A549 treated with RU486 at 1 μM for 4 hours (cell line): ENCODE measurements at places on chromosomes 7 and 10. TPM values are rescaled to one million over a fixed set of nuclear protein-coding genes. Genes with fewer than 3 reads are reported as not detected.

The TRIL gene
- not detected in 5 replicates for total RNA-seq

The LRRD1 gene
- not detected in 5 replicates for total RNA-seq

The SNCG gene
- 9.3 to 15.3 TPM (median 13.4 TPM) in 5 replicates for total RNA-seq

The CADPS2 gene
- total RNA-seq, result 0.05 to 0.08 TPM in 2 of 5 replicates, not detected in the others

The GPNMB gene
- total RNA-seq, result 1.7 to 3.3 TPM (median 2.6 TPM) in 5 replicates

The GDF2 gene
- not detected in 5 replicates for total RNA-seq

The LIPF gene
- not detected in 5 replicates for total RNA-seq

The GARIN1A gene
- 0.42 to 1.4 TPM (median 0.71 TPM) in 5 replicates for total RNA-seq

The EBLN1 gene
- total RNA-seq, result 0.10 to 0.13 TPM in 2 of 5 replicates, not detected in the others

The VIPR2 gene
- not detected in 5 replicates for total RNA-seq

The ICA1 gene
- total RNA-seq, result 0.85 to 1.7 TPM (median 1.2 TPM) in 5 replicates

The PRKAR2B gene
- 1.7 to 3.9 TPM (median 3.3 TPM) in 5 replicates for total RNA-seq

The C10orf90 gene
- total RNA-seq, result 2.7 to 3.8 TPM (median 3.7 TPM) in 5 replicates

The INMT gene
- not detected in 5 replicates for total RNA-seq

The CALML3 gene
- total RNA-seq, result not detected in 5 replicates

The BEND7 gene
- total RNA-seq, result 10.1 to 12.4 TPM (median 11.9 TPM) in 5 replicates
